ENCODE measurements at places on chromosomes 2 and 18.

DNA sequence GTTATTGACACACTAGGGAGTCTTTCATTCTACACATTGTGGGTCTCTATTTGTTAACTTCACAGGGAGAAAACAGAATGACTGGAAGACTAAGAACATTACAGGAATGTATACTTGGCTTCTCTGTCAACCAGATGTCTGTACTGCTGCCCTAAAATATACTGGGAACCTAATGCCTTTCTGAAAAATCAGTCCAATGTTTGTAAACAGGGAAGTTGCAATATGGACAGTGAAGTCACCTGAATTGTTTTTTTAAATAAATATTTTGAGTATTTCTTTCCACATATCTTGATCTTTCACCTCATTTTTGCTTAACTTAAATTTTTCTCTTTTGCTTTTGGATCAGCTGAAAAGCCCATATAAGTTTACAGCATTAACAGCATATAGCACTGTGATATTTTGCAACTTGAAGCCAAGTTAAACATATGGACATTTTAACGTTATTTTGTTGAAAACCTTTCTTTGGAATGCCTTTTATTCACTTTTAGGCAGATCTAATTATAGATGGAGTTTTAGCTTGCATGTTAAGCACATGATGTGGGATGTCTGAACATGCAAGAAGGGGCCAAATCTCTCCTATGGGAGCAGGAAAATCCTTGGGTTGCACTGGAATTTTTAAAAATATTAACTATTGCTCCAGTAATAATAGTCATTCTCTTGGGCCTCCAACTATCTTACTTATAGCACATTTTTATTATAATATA lies 137.7 kb upstream of the TWIST2 start:
- no peak for DNase-seq

DNA sequence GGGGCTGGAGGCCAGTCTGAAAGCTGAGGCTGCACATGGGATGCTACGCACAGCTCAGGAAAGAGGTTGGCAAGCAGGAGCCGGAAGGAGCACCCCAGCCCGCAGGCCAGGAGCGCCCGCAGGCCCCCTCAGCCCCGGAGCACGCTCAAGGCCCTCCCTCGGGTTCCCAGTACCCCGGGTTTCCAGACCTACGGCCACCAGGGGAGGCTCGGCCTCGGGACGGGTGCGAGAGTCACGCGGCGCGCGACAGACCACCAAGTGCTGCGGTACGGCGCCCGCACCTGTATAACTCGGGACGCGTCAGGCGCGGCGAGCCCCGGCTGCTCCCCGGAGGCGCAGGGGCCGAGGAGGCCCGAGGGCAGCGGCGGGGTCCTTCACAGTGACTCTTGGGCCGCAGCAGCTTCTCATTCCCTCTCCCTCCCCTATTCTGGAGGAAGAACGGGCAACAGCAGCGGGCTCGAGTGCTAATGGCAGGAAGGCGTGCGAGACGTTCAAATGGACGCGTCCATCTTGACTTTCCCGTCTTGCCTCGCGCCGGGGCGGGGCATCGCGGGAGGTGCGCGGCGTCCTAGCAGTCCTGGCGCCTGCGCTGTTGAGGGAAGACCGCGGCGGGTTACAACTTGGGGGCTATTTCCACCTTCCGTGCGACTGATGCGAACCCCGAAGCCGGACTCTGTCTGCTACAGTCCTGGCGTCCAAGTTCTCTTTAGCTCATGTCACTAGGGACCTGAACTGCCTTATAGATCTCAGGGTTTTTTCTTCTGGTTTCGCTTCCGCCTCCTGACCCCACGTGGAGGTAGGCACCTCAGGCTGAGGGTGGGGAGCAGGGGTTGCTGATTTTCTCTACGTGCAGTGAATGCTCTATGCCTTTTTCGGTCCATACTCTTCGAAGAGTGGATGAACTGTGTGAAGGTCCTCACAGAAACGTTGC lies at the start of gene ANAPC1:
TSS of gene ANAPC1 (minus strand) at position 533 of the 931 bp plus-strand sequence. CDS start 3,368 bp downstream, outside the sequence.
- DNase-seq = peak; percentile 79

DNA sequence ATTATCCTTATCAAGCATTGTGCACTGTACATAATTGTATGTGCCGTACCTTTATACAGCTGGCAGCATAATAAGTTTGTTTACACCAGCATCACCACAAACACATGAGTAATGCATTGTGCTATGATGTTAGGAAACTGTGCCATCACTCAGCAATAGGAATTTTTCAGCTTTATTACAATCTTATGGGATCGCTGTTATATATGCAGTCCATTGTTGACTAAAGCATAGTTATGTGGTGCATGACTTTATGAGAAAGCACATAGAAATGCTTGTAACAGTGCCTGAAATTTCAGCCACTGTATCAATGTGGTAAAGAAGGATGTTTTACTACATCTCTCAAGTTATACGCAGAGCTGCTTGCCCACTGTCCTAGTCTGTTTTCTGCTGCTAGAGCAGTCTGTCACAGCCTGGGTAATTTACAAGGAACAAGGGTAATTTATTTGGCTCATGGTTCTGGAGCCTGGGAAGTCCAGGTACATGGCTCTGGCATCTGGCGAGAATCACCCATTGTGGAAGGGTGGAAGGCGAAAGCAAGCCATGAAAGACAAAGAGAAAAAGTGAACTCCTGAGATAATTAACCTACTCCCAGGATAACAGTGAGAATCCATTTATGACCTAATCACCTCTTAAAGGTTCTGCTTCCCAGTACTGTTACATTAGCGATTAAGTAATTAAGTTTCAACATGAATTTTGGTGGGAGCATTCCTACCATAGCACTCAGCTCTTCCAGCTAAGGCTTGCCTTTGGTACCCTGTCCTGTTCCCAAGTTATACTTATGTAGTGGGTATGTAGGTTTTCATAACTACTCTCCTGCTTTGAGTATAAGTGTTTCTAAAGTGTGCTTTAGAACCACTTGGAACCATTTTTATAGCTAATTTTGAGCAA lies 4.6 kb downstream of the MAP3K20 start:
- no peak for DNase-seq

DNA sequence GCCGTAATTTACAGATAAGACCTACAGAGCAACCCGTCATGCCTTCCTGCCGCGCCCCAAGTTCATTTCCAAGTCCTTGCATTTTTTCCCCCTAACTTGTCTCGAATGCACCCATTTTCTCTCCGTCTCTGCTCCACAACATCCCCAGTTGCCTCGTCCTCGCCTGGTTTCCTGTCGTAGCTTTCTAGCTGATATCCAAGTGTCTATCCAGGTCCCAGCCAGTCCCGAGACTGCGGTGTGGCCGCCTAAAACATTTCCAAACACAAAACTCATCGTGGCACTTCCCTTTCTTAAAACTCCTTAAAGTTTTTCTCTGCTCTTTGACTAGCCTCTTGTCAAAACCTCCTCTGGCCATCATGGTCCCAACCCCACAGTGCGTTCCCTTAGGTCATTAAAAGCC lies 1.2 kb upstream of the BARD1 start:
- DNase-seq = no peak

DNA sequence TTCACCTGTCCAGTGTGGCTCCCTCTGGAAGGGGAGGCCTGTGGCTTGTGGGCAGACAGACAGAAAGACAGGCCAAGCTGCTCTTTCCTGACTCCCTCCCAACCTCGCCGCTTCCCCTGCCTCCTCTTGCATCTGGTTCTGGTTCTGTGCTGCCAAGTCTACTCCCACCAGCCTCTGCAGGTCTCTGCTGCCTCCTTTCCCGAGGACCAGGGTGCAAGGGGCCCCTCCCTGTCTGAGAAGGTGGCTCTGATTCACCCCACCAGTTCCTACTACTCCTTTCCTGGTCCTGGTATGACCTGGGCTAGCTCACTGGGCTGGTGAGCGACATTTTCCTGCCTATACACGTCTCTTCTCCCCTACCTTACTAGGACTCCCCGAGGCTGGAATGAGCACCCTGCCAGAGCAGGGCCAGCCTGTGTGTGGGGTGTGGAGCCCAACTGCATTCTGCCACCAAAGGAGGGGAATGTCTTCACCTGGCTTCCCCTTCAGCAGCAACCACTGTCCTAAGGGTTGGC lies 238.5 kb downstream of the CELF4 start:
- DNase-seq = no peak

- DNase-seq = no peak
Measured at GRCh38 chr2:101400506-101401325, 13.4 kb upstream of the CREG2 start.

DNA sequence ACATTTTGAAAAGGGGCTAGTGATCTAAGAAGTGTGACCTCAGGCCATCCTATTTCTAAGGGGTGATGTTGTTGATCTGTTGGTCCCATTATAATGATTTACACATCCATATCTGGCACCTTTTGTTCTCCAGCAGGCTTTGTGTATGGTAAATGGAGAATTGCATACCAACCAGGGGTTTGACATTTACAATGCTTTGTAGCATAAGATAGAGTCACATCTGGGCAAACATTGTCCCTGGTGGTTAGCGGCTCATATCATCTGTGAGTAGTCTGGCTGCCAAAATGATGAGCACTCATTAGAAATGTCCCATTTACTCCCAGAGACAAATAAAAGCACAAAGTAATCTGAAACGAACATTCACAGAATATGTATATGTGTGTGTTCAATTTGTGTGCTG lies 1775.5 kb upstream of the CELF4 start:
- DNase-seq = no peak

GRCh38 chr18:28045176-28045810 lies 131.6 kb downstream of the CDH2 start:
- no peak for DNase-seq

DNA sequence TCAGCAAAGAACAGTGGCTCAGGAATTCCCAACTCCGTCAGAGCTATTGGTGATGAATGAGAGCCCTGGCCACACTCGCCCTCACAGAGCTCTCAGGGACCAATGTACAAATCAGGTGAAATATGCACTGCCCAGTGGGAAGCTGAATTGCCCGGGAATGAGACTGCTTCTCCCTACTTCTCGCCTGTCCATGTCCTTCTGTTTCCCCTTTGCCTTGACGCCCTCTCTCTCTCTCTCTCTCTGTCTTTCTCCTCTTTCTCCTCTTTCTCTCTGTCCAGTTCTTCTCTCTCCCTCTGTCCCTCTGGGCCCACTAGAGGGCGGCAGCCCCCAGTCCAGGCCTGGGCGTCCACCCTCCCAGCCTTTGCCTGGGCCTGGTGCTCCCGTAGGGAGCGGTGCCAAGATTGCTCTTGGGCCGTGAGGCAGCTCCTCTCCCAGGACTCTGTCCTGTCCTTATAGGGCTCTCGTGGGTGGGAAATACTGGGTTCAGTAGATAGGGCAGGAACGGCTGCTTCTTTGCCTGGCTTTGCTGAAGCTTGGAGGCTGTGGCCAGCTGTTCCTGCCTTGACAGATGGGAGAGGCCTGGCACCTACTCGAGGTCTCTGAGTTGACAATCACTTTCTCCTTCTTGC lies 28.4 kb upstream of the PUM2 start:
- peak; percentile 5 for DNase-seq

- DNase-seq = peak; percentile 91
Measured at GRCh38 chr2:12716282-12717190, at the start of gene TRIB2. Gene TRIB2, plus strand, starts transcription at chr2:12716936. Its CDS starts 1,372 bp downstream, at chr2:12718308.

DNA sequence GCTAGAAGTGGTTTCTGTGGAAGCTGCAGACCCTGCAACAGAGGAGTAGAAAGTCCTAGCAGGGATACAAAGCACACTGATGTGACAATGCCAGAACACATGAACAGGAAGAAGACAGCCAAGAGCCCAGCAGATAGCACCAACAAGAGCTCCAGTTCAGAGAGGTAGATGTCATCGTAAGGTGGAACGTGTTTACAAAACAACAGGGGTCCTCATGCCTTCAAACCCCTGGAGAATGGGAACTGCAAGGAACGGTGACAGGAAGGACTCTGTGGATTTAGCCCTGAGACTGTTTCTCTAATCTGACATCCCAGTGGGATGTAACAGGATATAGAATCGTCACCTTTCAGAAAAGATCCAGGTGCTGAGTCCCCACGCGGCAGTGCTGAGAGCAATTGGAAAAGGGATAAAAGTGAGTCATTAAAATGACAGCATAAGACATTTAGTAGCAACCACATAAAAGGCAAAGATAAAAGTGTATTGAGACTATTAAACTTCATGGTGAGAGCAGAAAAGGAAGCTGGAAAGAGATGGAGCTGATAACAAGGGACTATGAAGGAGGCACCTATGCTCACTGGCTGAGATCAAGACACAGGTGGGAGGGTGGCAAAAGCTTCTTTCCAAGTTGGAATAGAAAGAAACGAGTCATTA lies 195.2 kb downstream of the FBXO15 start:
- DNase-seq = no peak

GRCh38 chr2:121999264-121999663 lies 243.8 kb downstream of the TSN start:
- DNase-seq = no peak

DNA sequence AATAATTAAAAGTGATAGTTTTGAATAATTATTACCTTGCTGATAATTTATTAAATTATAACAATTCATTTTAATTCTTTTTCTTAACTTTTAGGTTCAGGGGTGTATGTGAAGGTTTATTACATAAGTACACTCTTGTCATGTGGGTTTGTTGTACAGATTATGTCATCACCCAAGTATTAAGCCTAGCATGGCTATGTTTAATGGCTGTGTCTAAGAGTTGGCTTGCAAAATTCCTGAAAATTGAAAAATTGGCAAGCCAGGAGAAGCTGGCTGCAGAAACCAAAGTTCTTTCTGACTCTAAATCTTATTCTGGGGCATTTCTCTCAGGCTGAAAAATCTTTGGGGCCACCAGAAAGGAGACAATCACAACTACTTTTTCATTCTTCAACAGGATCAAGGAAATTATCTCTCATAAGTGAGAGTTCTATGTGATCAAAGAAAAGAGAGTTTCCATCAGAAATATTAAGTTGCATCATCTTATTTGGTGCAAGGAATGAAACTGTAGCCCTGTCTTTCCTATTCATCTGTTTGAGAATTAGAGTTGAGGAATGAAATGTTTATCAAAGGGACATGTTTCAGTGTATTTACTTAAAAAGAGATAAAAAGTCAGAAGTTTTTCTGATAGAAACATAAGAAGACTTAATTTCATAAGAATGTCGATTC lies 412.1 kb upstream of the CDH2 start:
- no peak for DNase-seq

- no peak for DNase-seq
Measured at GRCh38 chr2:86213056-86213455, 13.8 kb downstream of the MRPL35 start.

- no peak for DNase-seq
Measured at GRCh38 chr2:168207851-168208250, 39.5 kb downstream of the STK39 start.

DNA sequence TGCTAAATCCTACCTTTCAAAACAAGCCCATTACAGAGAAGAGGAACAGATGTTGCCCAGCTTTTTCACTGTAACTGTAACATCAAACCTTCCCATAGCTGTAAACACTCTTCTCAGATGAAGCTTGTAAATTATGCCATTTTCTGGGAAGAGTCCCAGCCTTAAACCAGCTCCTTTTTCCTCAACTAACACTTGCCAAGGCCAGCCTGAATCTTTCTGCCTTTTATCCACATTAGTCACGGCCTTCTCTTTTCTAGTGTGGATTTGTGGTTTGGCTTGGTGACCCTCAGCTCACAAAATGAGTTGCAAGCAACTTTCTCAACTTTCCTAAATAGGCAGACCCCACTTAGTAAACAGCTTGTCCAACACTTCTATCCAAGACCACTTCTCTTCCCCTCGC lies 90.2 kb downstream of the CABLES1 start:
- DNase-seq = no peak

GRCh38 chr18:77078690-77079070 lies 53.9 kb downstream of the MBP start:
- DNase-seq = no peak
